ENCODE measurements at places on chromosomes 16 and 17.

DNA sequence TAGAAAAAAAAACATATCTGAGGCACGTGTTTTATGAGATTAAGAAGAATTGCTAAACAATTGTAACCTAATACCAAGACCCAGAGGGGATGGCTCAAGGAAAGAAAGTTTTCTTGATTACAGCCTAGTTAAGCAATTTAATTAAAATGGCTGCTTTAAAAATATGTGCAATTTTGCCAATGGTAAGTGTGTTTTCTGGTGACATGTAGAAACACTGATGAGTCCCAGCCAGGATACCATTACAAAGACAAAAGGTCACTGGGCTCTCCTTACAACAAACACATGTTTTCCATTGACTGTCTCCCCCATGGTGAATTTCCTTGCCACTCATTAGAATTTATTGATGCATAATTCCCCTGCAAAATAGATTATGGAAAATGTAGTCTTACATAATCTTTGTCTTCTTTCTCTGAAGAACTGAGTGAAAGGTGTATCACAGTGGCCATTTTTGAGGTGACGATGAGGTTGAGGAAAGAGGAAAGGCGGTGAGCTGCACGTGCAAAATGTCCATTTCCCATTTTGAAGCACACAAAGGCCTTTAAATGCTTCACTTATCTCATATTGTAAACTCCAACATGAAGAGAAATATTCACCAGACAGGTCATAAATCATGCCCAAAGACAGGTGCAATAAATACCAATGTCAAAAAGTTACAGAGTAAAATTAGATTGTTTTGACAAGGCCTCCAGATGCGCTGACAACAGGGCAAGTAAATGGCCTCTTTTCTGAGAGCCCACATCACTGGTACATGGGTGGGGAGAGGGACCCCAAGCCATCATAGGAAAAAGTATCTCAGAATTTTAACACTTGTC is 696.9 kb downstream of the KCNJ2 start:
- no peak for DNase-seq

- DNase-seq = no peak
Observed at GRCh38 chr17:77315551-77316190, 174.9 kb downstream of the SEC14L1 start.

DNA sequence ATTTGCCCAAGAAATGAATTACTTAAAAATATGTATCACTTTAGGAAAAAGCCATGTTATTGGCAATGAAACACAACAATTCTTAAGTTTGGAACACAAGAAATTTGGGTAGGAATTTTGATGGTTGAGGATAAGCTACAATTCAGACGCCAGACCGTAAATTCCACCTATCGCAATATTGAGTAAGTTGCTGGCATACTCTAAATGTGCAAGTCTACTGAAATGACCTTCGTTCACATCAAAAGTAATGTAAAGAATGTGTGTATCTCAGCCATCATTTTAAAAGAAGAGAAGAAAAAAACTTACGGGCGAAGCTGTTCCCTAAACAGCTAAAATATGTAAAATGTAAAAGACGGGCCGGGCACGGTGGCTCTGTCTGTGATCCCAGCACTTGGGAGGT is 33.4 kb downstream of the UBE2G1 start:
- no peak for DNase-seq

GRCh38 chr17:8227238-8227581 is 16.8 kb upstream of the AURKB start:
- DNase-seq = no peak

- DNase-seq = no peak
Observed at GRCh38 chr17:35743626-35744328, 9.3 kb downstream of the GAS2L2 start.

GRCh38 chr17:78048346-78049292 is 79.9 kb downstream of the TMC6 start:
- DNase-seq = no peak

DNA sequence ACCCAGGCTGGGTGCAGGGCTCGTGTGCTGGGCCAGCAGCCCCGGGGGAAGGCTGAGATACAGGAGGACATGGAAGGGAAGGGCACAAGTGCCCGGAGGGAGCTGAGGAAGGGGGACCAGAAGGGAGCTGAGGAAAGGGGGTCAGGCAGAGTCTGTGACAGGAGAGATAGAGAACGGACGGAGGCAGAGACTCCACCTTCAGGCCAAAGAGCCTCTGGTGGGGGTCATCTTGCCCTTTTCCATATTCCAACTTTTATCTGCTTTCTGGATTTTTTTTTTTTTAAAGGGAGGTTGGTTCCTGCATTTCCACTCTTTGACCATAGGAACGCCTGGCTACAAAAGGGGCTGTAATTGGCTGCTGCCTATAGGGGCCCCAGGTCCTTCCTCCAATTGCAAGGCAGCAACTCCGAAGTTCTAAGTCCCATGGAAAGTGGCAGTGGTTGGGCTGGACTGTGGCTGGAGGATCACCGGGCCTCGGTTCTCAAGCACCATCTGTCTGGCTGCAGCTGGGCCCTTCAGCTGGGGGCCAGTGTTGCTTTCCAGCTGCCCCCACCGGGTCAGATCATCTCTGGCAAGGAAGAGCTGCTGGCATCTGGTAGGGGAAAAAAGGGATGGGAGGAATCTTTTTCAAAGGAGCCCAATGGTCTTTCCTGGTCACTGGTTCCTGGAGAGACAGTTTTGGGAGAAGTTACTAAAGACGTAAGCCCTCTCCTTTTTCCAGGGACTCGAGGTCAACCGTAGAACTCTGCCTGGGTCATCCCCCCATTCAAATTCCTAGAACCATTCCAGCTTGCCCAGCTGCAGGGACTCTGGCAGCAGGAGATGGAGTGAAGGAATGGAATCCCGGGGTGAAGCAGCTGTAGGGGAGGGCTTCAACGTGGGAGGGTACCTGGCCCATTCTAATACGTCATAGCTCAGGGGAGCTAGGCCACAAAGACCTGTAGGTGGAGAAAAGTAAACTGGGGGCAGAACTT is 13.1 kb upstream of the MRPS23 start:
- DNase-seq = no peak

- DNase-seq = no peak
Observed at GRCh38 chr17:75834928-75835653, 9.1 kb downstream of the UNC13D start.

DNA sequence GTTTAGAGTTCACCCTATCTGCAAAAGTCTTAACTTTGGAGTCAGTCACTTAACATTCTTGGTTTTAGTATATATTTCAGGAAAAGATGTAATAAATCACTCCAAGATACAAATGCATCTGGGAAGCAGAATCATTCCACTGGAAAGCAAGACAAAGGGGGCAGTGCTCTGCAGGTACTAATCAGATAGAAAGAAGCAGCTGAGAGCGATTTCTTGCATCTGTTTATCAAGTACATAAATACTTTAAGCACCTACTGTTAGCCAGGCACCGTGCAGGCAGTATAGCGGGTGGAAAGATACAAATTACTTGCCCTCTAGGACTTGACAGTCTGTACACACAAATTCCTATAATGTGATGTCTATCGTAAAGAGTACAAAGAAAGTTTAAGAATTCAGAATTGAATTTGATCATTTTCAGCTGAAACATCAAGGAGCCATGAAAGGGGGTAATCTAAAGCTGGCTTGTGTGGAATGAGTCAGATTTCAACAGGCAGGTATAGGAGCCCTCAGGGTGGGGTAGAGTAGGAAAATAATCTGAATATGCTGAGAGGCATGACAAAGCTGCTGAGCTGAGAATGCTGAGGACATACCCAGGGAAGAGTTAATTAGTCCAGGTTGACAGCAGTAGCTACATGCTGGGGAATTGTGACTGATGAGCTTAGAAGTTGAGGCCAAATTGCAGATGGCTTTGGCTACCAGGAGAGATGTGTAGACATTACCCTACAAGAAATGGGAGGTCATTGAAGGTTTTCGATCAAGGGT is 110.2 kb downstream of the CA10 start:
- no peak for DNase-seq

DNA sequence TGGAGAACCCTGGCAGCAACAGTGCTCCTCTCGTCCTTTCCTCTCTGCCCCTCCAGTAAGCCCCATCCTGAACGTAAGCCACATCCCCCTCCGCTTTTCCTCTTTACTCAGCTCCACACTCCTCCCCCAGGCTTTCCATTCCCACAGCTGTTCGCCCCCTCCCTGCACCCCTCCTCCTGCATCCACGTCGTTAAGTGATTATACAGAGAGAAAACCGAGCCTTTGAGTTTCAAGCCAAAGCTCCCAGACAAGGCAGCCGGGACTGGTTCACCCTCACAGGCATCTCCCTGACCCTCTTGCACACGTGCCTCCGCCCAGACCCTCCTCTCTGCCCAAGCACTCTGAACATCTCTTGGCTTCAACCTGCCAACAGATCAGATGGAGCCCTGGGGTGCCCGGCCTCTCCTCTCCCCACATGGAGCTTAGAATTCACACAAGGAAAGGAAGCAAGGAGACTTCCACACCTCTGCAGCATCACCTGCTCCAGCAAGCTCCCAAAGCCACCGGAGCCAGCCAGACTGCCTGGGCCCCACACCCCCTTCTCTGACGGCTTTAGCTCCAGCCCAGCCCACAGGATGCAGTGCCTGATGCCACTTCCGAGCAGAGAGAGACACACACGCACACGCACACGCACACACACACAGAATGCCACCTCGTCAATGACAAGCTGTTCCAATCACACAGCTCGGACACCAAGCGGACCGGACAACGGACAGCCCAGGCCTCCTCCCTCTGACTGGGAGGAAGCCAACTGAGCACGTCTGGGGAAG is 99.9 kb upstream of the CCL2 start:
- DNase-seq = no peak

- DNase-seq = no peak
Observed at GRCh38 chr16:64094181-64094965, 1027.5 kb downstream of the CDH11 start.

- no peak for DNase-seq
Observed at GRCh38 chr17:33052856-33053255, 61.2 kb downstream of the SPACA3 start.

DNA sequence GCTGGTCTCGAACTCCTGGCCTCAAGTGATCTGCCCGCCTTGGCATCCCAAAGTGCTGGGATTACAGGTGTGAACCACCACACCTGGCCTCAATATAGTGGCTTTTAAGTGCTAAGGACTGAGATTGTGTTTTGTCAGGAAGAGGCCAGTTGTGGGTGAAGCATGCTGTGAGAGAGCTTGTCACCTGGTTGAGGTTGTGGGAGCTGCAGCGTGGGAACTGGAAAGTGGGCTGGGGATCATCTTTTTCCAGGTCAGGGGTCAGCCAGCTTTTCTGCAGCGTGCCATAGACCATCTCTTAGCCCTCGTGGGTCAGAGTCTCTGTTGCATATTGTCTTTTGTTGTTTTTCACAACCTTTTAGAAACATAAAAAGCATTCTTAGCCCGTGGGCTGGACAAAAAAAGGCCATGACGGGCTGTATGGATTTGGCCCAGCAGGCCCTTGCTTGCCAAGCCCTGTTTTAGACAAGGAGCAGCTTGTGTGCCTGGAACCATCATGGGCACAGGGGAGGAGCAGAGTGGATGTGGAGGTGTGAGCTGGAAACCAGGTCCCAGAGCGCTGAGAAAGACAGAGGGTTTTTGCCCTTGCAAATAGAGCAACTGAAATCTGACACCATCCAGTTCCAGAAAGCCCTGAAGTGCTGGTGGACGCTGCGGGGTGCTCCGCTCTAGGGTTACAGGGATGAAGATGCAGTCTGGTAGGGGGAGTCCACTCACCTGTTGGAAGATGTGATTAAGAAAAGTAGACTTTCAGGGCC is 5.5 kb downstream of the BIRC5 start:
- DNase-seq = no peak

GRCh38 chr16:26546573-26546972 is 520.2 kb upstream of the C16orf82 start:
- no peak for DNase-seq

DNA sequence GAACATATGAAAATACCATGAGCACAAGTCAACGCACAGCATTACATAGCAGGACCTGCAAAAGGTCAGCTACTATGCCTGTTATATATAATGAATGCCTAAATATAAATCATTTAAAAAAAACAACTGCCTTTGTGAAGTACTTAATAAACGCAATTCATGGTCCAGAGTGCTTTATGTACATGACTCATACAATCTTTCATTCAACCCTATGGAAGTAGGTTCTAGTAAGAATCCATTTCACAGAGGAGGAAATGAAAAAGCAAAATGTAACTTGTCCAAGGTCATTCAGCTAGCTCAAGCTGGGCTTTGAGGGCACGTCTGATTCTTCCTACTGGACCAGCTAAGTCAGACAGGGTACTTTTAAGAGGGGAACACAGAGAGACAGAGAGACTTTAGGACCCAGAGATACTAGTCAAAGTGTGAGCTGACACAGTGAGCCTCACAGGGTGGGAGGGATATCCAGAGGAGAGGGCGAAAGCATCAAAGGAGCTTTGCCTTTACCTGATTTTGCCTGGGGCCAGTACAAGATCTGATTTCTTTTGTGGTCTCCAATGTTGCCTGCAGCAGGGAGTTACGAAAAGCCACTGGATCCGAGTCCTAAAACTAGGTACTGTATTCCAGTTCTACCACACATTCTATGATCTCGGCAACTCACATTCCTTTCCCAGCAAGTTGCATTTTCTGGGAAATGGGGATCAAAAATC is 83.4 kb upstream of the ZFHX3 start:
- no peak for DNase-seq

DNA sequence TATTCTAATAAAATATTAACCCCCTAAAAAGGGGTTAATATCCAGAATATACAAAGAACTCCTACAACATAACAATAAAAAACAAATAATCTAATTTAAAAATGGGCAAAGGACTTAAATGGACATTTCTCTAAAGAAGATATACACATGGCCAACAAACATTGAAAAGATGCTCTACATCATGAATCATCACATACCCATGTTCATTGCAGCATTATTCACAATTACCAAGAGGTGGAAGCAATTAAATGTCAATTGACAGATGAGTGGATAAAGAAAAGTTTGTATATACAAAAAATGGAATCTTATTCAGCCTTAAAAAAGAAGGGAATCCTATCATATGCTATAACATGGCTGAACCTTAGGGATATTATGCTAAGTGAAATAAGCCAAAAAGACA is 36.8 kb downstream of the CPD start:
- DNase-seq = no peak

DNA sequence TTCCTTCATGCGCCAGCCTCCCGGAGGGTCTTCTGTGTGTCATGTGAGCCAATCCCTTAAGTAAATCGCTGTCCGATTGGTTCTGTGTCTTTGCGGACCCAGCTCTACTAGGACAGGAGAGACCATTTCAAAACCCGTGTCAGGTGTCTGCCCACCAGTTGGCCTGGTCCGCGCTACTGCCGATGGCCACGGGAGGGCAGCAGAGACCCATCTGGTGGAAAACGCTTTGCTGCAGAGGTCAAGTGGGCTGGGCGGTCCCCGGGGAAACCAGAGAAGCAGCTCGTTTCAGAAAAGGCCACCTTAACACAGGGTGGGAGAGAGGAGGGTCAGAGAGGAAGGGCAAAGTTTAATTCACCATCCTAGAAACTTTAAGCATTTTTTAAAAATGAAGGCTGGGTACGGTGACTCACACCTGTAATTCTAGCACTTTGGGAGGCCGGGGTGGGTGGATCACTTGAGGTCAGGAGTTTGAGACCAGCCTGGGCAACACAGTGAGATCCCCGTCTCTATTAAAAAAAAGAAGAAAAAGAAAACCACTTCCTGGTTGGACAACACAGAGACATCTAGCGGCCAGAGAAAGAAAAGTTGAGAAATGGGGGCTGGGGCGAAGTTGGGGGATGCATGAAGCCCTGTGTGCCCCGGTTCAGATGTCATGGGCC is 2.8 kb upstream of the CIBAR2 start:
- peak; percentile 90 for DNase-seq
